ENCODE measurements at places on chromosomes 2 and 18.

DNA sequence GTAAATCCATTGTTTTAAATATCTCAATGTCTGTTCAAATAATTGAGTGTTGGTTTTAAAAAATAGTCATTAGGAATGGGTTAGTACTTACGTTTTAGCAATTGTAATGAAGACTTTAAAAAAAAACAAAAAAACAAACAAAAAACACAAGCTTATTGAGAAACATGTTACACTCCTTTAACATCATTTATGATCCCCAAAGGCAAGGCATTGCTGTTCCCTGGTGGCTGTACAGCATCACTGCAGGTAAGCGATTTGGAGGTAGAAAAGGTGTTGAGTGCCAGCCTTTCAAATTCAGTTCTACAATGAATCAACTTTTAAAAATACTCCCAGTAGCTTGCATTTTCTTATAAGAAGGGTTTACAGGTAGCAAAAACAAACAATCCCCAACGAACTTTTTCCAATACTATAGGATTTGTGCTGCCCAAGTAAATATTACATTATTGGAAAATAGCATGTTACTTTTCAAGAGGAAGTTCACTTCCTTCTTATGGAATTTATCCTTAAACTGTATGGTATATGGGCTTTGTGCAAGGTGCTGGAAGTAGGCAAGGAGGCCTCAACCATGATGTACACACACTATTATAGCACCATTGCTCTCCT is 27.5 kb downstream of the CNRIP1 start:
- DNase-seq = peak; percentile 15

- no peak for DNase-seq
Observed at GRCh38 chr2:138104071-138104470, 139.8 kb downstream of the HNMT start.

GRCh38 chr2:96197546-96198255 is 10.9 kb downstream of the STARD7 start:
- no peak for DNase-seq

DNA sequence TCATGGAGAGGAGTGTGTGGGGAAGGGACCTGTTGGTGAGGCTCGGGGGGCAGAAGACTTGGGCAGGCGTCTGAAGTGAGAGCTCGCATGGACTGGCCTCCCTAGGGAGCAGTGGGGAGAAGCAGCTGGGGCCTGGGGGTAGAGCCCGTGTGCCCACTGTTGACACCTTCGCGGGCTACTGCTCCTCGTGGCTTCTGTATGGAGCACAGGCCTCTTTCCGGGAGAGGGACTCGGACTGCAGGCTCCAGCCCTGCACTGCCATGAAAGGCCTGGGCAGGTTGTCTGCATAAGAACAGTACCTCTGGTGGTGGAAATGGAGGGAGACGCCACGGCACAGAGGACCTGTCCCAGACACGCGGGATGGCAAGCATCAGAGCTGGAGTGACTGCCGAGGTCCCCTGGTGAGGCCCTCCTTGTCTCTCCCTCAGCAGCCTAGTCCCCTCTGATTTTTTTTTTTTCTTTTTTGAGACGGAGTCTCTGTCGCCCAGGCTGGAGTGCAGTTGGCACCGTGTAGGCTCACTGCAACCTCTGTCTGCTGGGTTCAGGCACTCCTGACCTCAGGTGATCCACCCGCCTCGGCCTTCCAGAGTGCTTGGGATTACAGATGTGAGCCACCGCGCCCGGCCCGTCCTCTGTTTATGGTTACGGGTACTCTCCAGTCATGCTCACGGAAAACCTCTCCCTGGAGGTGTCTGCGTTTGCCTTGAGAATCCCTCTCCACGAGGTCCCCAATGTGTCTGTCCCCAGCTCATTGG is 44.7 kb upstream of the PTMA start:
- DNase-seq = no peak

- DNase-seq = no peak
Observed at GRCh38 chr2:74441690-74442482, at the start of gene RTKN. Gene RTKN (minus strand): TSS chr2:74441937. CDS start chr2:74441816, 121 bp downstream.

- DNase-seq = peak; percentile 82
Observed at GRCh38 chr2:207167099-207167923, 1.6 kb upstream of the KLF7 start.

- DNase-seq = no peak
Observed at GRCh38 chr18:12060182-12060870, 33.3 kb upstream of the ANKRD62 start.

GRCh38 chr2:48448274-48449061 is 81.5 kb upstream of the STON1 start:
- no peak for DNase-seq

DNA sequence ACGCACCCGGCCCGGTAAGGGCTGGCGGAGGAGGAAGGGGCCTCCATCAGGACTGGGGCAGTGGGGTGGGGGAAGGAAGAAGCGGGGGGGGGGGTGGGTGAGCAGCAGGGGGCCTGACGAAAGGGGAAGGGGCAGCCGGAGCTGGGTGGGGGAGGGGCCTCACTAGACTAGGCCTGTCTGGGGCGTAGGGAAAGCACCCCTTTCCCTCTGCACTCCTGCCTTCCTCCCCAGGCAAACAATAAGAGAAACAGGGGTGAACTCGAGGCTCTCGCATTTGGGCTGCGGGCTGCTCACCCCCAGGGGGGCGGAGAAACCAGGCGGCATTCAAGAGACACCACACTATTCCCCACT is 82.7 kb upstream of the POMC start:
- DNase-seq = no peak

GRCh38 chr2:239268549-239268948 is 132.3 kb downstream of the HDAC4 start:
- no peak for DNase-seq

GRCh38 chr18:8526332-8526731 is 82.9 kb upstream of the RAB12 start:
- no peak for DNase-seq

DNA sequence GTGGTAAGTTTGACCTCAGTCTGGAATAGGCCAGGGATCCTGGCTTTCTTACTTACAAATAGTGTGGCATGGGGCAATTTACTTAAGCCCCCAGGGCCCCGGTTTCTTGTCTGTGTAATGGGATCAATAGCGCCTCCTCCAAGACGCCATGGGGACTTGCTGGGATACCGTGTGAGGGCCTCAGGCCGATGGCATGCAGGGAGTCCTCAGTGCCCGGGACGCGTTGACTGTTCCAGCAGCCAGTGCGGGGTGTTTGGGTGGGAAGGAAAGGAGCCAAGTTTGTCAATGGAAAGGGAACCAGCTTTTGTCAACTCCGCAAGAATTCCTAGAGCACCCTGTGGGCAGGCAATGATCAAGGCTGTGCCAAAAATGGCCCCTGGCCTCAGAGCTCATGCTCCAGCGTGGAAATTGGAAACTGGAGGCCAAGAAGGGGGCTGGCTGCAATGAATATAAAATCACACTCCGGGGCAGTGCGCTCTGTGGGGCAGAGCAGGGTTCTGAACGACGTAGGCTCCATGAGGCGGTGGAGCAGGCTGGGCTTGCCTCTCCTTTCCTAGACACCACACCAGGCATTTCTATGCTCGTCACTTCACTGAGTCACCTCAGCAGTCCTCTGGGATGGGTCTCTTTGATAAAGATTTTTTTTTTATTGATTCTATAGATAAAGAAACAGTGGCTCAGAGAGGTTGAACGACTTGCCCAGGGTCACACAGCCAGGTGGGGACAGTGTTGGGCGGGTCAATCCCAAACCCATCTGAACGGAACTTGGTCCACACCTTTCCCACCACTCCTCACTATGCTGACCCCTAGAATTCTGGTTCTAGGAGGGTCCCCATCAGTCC is 56.7 kb upstream of the ASAP2 start:
- DNase-seq = no peak

DNA sequence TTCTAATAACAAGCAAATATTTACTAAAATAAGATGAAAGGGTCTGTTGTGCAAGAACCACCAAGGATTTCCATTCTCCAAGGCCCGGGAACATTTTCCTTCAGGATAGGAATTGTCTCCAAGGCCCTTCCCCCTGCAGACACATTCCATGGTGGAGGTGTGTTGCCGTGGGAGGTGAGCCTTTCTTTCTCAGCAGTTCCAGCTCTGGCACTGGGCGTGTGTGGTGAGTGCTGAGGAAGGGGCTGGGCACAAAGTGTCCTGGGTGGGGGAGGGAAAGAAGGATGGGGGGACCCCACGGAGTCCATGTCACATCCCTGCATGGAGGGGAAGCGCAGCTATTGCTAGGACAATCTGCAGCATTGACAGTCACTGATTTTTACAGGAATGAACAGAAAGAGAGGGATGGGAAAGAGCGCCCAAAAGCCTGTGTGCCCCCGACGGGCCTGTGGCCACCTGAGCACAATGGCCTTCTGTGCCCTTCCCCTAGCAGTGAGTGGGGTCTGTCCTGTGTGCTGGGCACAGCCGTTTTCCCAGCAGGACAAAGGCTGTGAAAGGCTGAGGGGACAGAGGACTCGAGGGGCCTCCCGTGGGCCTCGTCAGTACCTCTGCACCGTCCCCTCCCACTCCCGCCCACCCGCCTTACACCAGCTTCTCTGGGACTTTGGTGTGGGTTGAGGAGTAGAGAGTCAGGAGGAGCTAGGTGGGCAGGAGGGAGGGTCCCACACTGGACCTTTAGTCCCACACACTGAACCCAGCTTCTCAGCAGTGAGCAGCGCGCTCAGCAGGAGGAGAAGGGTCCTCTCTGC is 79.8 kb downstream of the PTGR3 start:
- no peak for DNase-seq

GRCh38 chr2:63866009-63866709 is 24.5 kb downstream of the UGP2 start:
- DNase-seq = no peak

GRCh38 chr2:159921752-159922404 is 123.9 kb upstream of the CD302 start:
- DNase-seq = no peak

DNA sequence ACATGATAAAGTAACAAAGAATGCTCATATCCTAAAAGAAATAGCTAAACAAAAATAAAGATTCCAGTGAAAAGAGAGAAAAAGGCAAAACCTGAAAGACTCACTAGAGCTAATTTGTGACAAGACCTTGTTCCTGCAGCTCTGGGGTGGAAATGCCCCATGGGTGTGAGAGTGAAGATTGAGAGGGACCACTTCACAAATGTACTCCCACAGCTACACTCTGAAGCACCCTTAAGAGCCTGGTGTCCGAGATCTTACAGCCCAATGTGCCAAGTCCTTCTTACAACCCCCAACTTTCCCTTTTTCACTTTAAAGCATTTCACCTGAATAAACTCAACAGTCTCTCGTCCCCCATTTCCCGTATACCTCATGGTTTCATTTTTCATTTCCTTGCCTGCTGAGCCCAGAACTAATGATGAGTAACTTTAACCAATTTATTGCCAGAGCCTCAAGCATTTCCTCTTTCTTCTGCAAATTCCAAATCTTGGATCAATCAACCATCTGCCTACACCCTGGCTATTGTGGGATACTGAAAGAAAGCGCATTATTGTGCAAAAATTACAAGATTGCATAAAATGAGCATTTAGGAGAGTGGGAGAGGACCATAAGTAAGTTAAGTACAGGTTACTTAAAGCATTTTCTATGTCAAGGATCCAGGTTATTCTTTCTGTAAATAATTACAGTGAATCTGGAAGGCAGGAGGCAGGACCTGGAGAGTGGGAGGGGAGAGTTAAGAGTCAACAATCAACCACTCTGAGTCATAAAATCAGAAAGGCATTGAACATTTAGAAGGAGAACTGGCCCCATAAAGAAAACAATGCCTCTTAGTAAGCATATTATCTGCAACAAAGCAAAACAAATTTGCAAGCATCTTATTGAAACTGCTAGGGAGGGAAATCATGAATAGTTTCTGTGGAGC is 804.4 kb upstream of the CELF4 start:
- no peak for DNase-seq

DNA sequence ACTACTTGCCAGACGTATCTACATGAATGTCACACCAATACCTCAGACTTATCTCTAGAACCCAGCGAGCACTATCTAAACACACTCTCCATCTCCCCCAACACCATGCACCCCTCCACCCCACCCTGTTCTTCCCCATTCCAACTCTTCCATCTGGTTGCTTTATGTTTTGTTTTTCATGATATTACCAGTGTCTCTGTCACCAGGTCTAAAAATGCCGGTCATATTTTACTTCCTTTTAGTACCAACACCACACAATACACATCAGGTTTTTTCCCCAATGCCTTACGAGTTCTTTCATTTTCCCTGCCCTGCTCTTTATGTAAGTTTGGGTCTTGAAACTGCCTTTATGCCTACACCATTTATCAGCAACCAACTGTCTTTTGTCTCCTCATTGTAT is 10.2 kb upstream of the ITGA4 start:
- no peak for DNase-seq

- no peak for DNase-seq
Observed at GRCh38 chr2:43029186-43029585, 197.2 kb downstream of the ZFP36L2 start.

- no peak for DNase-seq
Observed at GRCh38 chr2:110843496-110843895, 111.1 kb downstream of the ACOXL start.

GRCh38 chr2:226772389-226773179 is 27.0 kb downstream of the IRS1 start:
- no peak for DNase-seq

DNA sequence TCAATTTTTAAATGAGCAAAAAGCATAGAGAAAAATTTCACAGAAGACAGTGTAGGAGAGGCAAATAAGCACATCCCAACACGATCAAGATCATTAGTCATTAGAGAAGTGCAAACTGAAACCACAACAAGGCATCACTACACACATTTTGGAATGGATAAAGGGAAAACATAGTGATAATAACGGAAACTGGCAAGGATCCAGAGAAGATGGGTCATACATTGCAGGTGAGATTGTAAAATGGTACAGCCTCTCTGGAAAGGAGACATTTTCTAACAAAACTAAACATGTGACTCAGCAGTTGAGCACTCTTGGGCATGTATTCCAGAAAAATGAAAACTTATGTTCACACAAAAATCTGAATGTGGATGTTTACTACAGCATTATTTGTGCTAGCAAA is 98.3 kb upstream of the TMEM17 start:
- DNase-seq = no peak

- DNase-seq = no peak
Observed at GRCh38 chr2:120443946-120444345, 98.0 kb downstream of the INHBB start.

DNA sequence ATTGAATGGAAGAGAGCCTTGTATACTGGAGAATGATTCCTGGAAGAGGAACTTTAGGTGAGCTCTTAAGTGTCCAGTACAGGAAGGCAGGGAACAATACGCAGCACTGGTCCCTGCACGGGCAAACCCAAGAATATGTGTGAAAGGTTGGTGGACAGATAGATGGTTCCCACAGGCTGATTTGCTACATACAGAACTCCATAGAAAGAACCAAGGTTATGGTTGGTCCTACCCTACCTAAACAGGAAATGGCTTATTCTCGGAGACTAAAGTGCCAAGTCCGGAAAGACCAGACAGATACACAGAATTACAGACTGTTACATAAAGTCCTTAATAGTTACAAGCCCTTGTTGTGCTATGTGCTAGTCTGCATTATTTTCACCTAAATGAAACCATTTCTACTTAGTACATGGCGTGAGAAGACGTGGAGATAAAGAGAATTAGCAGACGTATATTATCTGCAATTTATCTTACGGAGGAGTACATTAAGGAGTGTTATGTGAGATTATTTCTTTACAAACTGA is 1.2 kb downstream of the REV1 start:
- no peak for DNase-seq

- DNase-seq = no peak
Observed at GRCh38 chr2:182821182-182821581, 45.3 kb downstream of the FRZB start.

GRCh38 chr18:59286341-59286740 is 13.1 kb upstream of the RAX start:
- DNase-seq = no peak

- DNase-seq = no peak
Observed at GRCh38 chr2:20913491-20913890, 90.6 kb upstream of the LDAH start.

Data from NCI-H1694 treated with DMSO at 0.1 percent for 48 hours (cell line).